HCEC 1CT (cell line): ENCODE measurements at places on chromosomes 4 and X.
A peak's percentile ranks its signal among the peaks of the same experiment; 100 is the strongest.

- DNase-seq, result no peak
Measured at GRCh38 chrX:153672531-153673427, 834 bp downstream of the PNCK start.

DNA sequence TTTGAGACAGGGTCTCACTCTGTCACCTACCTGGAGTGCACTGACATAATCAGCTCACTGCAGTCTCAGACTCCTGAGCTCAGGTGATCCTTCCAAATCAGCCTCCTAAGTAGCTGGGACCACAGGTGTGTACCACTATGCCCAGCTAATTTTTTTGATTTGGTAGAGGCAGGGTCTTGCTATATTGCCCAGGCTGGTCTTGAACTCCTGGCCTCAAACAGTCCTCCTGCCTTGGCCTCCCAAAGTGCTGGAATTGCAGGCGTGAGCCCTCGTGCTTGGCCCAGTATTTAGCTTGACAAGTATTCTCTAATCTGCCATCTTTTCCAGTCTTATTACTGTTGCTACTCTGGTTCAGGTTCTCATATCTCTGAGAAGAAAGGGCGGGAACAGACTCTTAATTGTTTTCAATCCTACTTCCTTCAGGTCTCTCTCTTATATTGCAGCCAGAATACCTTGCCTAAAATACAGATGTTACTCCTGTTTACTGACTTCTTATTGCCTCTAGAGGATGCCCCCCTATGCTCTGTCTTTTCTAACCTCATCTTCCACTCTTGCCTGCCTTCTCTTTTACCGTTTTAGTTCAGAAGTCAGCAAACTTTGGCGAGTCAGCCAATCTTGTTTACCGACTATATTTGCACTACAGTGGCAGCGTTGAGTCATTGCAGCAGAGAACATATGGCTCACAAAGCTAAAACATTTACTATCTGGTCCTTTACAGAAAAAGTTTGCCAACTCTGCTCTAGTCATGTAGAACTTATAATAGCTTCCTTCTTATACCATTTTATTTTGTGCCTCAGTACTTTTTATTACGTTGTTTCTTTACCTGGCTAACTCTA, 19.0 kb downstream of the MRPL1 start:
- peak; percentile 28 for DNase-seq

DNA sequence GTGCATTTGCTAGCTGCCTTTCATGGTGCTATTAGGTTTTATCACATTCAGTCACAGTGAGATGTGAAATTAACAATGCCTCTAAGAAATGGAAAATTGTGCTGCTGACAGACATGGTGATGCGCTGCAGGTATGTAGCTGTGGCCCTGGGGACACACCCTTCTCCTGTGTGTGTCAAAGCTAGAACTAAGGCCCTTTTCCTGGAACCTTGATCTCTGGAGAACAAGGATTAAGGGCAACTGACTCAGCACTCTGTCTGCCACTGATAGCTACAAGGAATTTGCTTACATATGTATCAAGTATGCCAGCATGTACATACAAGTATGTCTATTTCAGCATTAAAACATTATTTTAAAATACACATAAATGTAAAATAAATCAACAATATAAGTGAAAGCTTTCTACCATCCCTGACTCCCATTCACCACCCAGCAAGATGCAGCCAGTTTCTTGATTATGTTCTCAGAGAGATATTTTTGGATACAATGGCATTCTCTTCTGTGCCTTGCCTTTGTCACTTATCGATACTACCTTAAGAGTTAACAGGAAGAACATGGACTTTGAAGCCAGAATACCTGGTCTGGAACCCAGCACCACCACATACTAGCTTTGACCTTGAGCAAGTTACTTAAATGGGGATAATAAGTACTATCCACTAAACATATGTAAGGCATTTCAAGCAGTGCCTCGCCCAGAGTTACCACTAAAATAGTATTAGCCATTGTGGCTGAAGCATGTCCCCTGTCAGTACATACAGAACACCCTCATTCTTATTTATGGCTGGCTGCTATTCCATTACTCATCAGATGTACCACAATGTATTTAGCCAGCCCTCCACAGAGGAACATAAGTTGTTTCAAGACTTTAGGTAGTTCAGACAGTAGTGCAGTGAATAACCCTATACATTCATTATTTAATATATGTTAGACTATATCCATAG, 68.5 kb downstream of the NPNT start:
- DNase-seq, result peak; percentile 13

- DNase-seq, result no peak
Measured at GRCh38 chr4:31877429-31877828, 1157.3 kb downstream of the PCDH7 start.

GRCh38 chr4:145075742-145076468, 22.1 kb downstream of the ANAPC10 start:
- no peak for DNase-seq

DNA sequence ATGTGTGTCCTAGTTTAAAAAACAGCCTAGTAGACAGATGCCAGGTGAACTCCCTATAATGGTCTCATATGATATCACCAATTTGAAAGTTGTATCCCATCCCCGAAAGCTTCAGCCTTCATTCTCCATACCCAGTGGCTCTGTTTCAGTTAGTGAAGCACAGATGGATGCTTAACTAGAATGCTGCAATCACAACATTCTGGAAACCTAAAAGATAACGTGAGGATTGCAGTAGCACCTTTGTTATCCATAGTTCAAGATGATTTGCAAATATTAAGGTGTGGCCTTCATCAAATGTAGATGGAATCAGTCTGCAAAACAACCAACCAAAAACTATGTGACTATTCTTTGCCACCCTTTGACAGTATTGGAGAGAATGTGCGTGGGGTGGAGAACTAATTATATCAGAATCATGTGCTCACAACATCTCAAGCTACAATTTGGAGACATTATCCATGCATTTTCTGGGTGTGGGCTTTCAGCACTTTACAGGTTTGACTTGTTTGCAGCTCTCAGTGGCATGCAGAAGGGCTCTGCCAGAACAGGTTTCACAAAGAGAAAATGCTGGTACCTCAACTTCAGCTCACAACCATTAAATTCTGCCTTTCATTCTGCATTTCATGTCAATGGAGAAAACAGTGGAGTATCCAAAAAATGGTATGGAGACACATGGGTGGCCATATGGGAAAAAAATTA, 18.3 kb upstream of the PPID start:
- no peak for DNase-seq

- no peak for DNase-seq
Measured at GRCh38 chr4:146638786-146639505, at the start of gene POU4F2. Gene POU4F2, plus strand, starts transcription at chr4:146638893. Its CDS starts 248 bp downstream, at chr4:146639141.

- DNase-seq, result no peak
Measured at GRCh38 chr4:15742637-15743036, 35.5 kb upstream of the CD38 start.

- peak; percentile 5 for DNase-seq
Measured at GRCh38 chr4:137417676-137418075, 114.6 kb downstream of the PCDH18 start.

DNA sequence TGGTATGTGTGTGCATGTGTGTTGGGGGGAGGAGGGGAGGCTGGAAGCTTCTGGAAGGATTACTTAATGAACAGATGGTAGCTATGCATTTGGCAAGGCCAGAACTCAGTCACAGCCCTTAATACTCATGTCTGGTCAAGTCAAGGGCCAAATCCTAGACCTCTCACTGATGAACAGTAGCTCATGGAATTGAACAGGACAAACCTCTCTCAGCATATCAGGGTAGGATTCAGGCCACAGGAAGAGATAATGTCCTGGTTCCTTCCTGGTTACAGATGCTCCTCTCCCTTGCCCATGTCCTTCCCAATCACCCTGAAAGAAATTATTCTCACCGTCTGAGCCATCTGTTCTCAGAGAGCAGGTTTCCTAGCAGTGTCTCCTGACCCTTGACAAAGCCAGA, 165.7 kb downstream of the SOWAHB start:
- no peak for DNase-seq

- DNase-seq, result no peak
Measured at GRCh38 chrX:67004451-67004850, 365.6 kb upstream of the EDA2R start.

GRCh38 chr4:168908093-168908492, 102.0 kb downstream of the CBR4 start:
- DNase-seq, result peak; percentile 30

GRCh38 chrX:11408783-11409182, 115.6 kb downstream of the AMELX start:
- no peak for DNase-seq

- no peak for DNase-seq
Measured at GRCh38 chr4:141995056-141995455, 358.7 kb downstream of the IL15 start.

- no peak for DNase-seq
Measured at GRCh38 chr4:37383579-37384229, 139.2 kb downstream of the NWD2 start.

DNA sequence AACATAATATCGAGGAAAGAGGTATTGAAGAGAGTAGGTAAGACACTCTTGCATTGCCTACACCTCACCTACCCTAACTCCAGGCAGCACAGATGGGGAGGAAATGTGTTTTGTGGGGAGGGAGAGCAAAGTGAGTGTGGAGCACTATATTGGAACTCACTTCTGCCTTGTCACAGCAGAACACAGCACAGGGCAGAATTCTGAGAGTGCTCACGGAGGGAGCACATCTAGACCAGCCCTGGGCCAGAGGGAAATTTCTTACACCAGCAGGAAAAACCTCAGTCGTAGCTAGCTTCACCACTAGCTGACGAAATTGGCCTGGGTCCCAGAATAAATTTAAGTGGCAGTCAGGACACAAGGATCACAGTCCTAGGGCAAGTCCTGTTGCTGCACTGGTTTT, 517.3 kb downstream of the TMA16 start:
- no peak for DNase-seq

GRCh38 chr4:138413273-138413672, 171.1 kb upstream of the SLC7A11 start:
- no peak for DNase-seq

- no peak for DNase-seq
Measured at GRCh38 chr4:8164194-8164565, 5.6 kb upstream of the ABLIM2 start.
